Stimulated activated CD4-positive, alpha-beta T cell treated with anti-CD3 and anti-CD28 coated beads, Interleukin-15, amount 100 ng/mL, for 1 hour (primary cell): ENCODE measurements at places on chromosomes 12 and 14.

GRCh38 chr12:88383405-88383804 is 196.9 kb downstream of the KITLG start:
- DNase-seq: no peak

DNA sequence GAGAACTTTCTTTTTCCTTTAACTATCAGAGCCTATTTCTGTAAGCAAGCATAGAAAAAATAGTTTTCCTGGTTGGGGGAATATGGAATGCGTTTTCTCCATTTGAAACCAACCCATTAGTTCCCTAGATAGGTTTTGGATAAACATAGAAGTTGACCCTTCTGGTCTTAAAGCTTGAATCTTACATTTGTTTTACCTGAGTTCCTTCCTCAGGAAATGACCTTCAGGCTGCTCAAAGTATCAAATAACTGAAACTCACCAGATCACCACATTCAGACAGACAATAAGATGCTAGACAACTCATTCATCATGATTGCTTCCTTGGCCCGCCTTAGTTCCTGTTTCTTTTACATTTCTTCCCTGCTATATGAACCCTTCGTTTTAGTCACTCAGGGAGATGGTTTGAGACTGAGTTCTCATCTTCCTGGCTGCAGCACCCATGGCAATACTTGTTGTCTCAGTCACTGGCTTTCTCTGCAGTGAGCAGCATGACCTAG is 52.2 kb downstream of the LRP6 start:
- DNase-seq: no peak

GRCh38 chr12:24746006-24746671 is 202.8 kb downstream of the BCAT1 start:
- no peak for DNase-seq

- DNase-seq: no peak
Measured at GRCh38 chr12:111334393-111334915, 34.4 kb downstream of the PHETA1 start.
